Left lung (tissue), 14 donors: ENCODE measurements at places on chromosomes 2 and 18.

DNA sequence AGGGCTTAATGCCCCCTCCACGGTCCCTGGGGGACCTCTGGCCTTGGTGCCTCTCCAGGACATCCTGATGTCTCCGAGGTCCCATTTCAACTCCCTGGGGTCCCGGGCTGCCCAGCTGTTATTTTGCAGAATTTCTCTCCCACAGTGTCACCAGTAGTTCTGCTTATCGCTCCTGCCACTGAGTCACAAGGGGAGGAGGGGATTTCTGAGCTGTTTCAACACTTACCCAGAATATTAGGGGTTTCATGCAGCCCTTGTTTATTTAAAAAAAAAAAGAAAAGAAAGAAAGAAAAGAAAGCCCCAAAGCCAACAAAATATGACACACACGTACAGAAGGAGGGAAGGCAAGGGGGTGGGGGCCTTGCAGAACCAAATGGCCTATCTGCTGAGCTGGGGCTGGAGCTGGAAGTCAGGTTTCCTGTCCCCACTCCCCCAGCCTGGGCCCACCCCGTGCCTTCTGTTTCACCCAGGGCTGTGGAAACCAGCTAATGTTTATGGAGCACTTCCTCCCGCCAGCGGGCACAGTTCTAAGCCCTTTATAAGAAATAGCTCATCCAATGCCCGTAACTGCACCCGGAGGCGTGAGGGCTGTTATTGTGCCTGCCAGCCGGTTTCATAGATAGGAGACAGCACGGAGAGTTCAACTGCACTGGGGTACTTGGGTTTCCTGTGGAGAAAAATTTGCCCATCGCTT is 8.4 kb upstream of the ARID5A start:
- peak; percentile 83 for DNase-seq

GRCh38 chr2:168912466-168912865 is 11.4 kb downstream of the G6PC2 start:
- DNase-seq: no peak

GRCh38 chr2:118479020-118479419 is 368.4 kb downstream of the EN1 start:
- no peak for DNase-seq

- DNase-seq: no peak
Measured at GRCh38 chr18:50454387-50454988, 79.6 kb downstream of the SKA1 start.

DNA sequence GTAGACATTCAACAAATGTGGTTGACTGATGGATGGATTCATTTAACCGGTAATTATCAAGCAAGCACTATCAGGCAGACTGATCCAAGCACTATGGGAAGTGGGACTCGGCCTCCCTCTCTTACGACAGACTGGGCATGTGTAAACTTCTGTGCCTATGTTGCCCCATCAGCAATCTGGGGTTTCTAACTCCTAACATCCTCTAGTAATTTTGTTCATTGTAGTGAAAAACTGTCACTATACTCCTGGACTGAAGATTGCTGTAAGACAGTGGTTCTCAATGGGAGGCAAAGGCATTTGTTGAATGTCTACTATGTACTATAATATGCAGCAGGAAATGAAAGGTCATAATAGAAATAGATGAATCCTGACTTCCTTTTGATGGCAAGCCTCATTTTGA is 51.2 kb upstream of the CREB1 start:
- no peak for DNase-seq
